ENCODE measurements at places on chromosomes 7 and 10.

- no peak for DNase-seq
These were observed 77.3 kb upstream of the GRID1 start for GRCh38 chr10:86443936-86444335.

GRCh38 chr7:141563956-141564623, 12.9 kb downstream of the AGK start:
- no peak for DNase-seq

DNA sequence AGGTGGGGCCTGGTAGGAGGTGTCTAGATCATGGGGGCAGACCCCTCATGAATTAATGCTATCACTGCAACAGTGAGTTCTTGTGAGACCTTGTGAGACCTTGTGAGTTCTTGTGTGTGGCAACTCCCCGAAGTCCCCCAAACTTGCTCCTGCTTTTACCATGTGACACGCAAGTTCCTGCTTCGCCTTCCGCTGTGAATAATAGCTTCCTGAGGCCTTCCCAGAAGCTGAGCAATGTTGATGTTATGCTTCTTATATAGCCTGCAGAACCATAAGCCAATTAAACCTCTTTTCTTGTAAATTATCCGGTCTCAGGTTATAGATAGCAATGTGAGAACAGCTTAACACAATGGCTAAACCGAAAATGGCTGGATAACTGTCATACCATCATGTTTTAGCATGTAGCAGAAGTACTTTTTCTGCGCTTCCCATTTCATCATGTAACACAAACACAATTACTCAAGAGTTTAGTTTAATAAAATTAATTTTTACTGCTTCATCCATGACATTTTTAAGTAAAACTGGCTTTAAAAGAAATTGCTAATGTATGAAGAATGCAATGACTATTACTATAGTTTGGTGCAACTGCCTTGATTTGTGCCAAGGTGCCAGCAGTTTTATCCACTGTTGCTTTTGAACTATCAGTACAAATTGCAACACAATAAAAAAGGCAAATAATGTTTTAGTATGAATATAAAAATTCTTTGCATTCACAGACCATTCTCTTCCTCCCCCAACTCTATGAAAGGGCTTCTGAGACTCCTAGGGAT, 87.7 kb upstream of the TMEM168 start:
- no peak for DNase-seq

- DNase-seq, result no peak
These were observed 78.6 kb upstream of the SLC25A13 start for GRCh38 chr7:96400518-96400917.

- no peak for DNase-seq
These were observed 58.2 kb downstream of the TEX36 start for GRCh38 chr10:125624800-125625199.
